ENCODE measurements at places on chromosomes 6 and 20. TPM values are rescaled to one million over a fixed set of nuclear protein-coding genes. Genes with fewer than 3 reads are reported as not detected.

CTAGE9 gene
- not detected for total RNA-seq

LY6G6F gene
- not detected for total RNA-seq

NDRG3 gene
- 21.6 TPM for total RNA-seq

ULBP2 gene
- not detected for total RNA-seq

WFDC11 gene
- not detected for total RNA-seq

KIF25 gene
- total RNA-seq, result not detected

BMP6 gene
- total RNA-seq, result 0.37 TPM

TSPO2 gene
- total RNA-seq, result not detected

AVP gene
- total RNA-seq, result not detected

GMDS gene
- total RNA-seq, result 22.5 TPM

FLRT3 gene
- not detected for total RNA-seq

NHLRC1 gene
- 0.50 TPM for total RNA-seq

CD93 gene
- 9.5 TPM for total RNA-seq

EPHA7 gene
- not detected for total RNA-seq

DDX39B gene
- total RNA-seq, result 546 TPM

RIPOR3 gene
- not detected for total RNA-seq

PRPF6 gene
- total RNA-seq, result 77.1 TPM

SULF2 gene
- 18.1 TPM for total RNA-seq

OXT gene
- total RNA-seq, result not detected

GRCh38 chr6:50905297-50905696 is 86.6 kb downstream of the TFAP2B start:
- H3K4me3 ChIP-seq, result no peak overlapping the region
- H3K36me3 ChIP-seq, result no peaks in the 10 kb centered on the region
- H3K27ac ChIP-seq, result no peak overlapping the region
- H3K4me1 ChIP-seq, result no peaks in the 10 kb centered on the region
- H3K27me3 ChIP-seq, result no peaks in the 10 kb centered on the region

- no peak for DNase-seq
- no peaks in the 10 kb centered on the region for H3K4me1 ChIP-seq
- no peaks in the 10 kb centered on the region for H3K27me3 ChIP-seq
These were observed 1379.2 kb upstream of the DEFB115 start for GRCh38 chr20:29878281-29878741.

GRCh38 chr6:144006736-144007477 is 1.2 kb downstream of the PLAGL1 start:
- H3K4me1 ChIP-seq, result no peaks in the 10 kb centered on the region
- H3K27ac ChIP-seq, result no peak overlapping the region
- no peaks in the 10 kb centered on the region for H3K36me3 ChIP-seq
- DNase-seq, result no peak
- H3K4me3 ChIP-seq, result no peak overlapping the region

DNA sequence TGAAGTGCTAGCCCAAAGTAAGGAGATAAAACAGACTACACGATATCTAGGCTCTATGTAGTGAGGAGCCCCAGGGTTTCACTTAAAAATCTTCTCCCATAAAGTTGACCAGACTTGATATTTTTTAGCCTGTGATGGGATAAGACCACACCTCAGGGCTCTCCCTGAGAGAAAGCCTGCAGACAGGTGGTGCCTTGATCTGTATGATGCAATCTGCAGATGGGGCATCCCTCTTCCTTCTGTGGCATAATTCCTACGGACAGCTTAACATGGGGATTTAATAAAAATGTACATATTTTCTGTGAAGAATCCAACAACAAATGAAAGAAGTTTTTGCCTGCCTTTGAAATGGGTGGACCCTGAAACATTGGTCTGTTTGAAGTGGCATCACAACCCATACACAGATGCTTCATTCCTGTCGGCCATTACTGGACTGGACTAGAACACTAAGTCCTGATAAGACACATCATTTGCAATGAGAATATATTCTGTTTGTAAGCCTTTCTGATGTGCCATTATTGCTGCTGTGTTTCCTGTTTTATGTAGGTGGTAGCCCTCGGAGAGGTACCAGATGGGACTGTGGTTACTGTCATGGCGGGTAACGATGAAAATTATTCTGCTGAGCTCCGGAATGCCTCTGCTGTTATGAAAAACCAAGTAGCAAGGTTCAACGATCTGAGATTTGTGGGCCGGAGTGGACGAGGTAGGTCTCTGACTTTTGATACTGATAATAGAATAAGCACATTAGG is 53.8 kb upstream of the SUPT3H start:
- no peaks in the 10 kb centered on the region for H3K27me3 ChIP-seq
- H3K36me3 ChIP-seq, result no peaks in the 10 kb centered on the region
- peaks cover 24% of the 10 kb centered on the region for H3K4me1 ChIP-seq

DNA sequence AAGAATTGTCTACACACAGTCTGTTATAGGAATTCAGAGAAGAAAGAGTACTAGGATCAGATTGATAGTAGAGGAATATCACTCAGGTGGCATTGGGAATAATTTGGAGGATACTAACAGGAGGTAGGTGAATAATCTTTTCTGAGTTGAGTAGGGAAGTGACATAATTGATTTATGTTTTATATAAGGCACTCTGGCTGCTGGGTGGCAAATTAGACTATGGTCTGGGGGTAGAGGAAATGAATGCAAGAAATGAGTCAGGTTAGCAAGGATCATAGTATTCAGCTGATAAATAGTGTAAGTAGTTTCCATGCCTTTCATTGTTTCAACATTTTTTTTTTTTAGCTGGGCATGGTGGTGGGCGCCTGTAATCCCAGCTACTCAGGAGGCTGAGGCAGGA is 113.3 kb downstream of the CDKAL1 start:
- no peaks in the 10 kb centered on the region for H3K27me3 ChIP-seq
- no peaks in the 10 kb centered on the region for H3K4me1 ChIP-seq
- H3K36me3 ChIP-seq, result no peaks in the 10 kb centered on the region
- no peak for DNase-seq

GRCh38 chr6:168124158-168124557 is 45.1 kb upstream of the FRMD1 start:
- no peaks in the 10 kb centered on the region for H3K36me3 ChIP-seq
- no peaks in the 10 kb centered on the region for H3K4me1 ChIP-seq
- no peak overlapping the region for H3K4me3 ChIP-seq
- H3K27me3 ChIP-seq, result no peaks in the 10 kb centered on the region

- H3K4me3 ChIP-seq, result no peak overlapping the region
- H3K4me1 ChIP-seq, result no peaks in the 10 kb centered on the region
- no peak overlapping the region for H3K27ac ChIP-seq
- no peaks in the 10 kb centered on the region for H3K36me3 ChIP-seq
These were observed 100.9 kb upstream of the IYD start for GRCh38 chr6:150267686-150268561.

DNA sequence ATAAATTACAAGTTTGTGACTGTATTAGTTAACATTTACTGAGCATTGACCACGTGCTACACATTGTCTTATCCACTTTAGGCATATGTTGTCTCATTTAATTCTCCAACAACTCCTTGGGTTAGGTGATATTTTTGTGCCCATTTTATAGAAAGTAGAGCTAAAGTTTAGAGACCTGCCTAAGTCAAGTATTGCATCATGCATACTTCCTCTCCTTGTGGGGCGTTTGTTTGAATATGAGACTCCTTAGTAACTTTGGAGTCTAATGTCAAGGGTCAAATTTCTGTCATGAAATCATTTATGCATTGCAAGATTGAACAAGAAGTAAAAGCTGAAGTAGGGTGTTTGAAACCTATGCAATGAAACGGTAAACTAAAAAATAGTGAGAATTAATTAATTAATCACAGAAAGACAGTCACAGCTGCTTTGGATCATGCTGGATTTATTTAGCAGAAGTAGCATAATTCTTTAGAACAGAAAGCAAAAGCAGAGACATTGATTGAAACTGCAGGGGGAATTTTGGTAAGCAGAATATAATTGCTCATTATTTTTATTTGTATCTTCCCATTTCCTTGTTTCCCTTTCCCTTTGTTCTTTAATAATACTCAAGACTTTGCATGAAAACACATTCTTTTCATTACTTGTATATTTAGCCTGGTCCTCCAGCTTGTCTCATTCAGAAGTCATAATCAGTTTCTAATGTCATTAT is 1374.4 kb upstream of the GJE1 start:
- no peak overlapping the region for H3K27ac ChIP-seq
- no peaks in the 10 kb centered on the region for H3K4me1 ChIP-seq
- no peaks in the 10 kb centered on the region for H3K36me3 ChIP-seq
- DNase-seq, result no peak
- no peaks in the 10 kb centered on the region for H3K27me3 ChIP-seq

GRCh38 chr6:45378334-45378926 is 696 bp upstream of the SUPT3H start:
- no peak for DNase-seq
- peak overlapping the region; percentile 86 for H3K27ac ChIP-seq
- peak overlapping the region; percentile 75 for H3K4me3 ChIP-seq
- H3K4me1 ChIP-seq, result no peaks in the 10 kb centered on the region
- no peaks in the 10 kb centered on the region for H3K36me3 ChIP-seq
- no peaks in the 10 kb centered on the region for H3K27me3 ChIP-seq

- peak overlapping the region; percentile 5 for H3K27ac ChIP-seq
- H3K27me3 ChIP-seq, result no peaks in the 10 kb centered on the region
- H3K4me3 ChIP-seq, result no peak overlapping the region
- H3K4me1 ChIP-seq, result peaks cover 33% of the 10 kb centered on the region
These were observed 46.7 kb downstream of the TRERF1 start for GRCh38 chr6:42405021-42405420.

GRCh38 chr6:169780571-169781091 is 29.2 kb downstream of the ERMARD start:
- H3K27me3 ChIP-seq, result no peaks in the 10 kb centered on the region
- H3K27ac ChIP-seq, result no peak overlapping the region
- H3K36me3 ChIP-seq, result peaks cover 59% of the 10 kb centered on the region
- no peak for DNase-seq
- no peaks in the 10 kb centered on the region for H3K4me1 ChIP-seq

- H3K4me3 ChIP-seq, result no peak overlapping the region
- no peaks in the 10 kb centered on the region for H3K4me1 ChIP-seq
- no peaks in the 10 kb centered on the region for H3K27me3 ChIP-seq
- H3K36me3 ChIP-seq, result no peaks in the 10 kb centered on the region
These were observed 12.0 kb downstream of the BMP6 start for GRCh38 chr6:7737867-7738266.

GRCh38 chr6:113634352-113635163 is 222.6 kb upstream of the MARCKS start:
- H3K4me3 ChIP-seq, result no peak overlapping the region
- H3K27ac ChIP-seq, result no peak overlapping the region
- peaks cover 3% of the 10 kb centered on the region for H3K4me1 ChIP-seq
- H3K27me3 ChIP-seq, result no peaks in the 10 kb centered on the region
- DNase-seq, result no peak
- no peaks in the 10 kb centered on the region for H3K36me3 ChIP-seq

DNA sequence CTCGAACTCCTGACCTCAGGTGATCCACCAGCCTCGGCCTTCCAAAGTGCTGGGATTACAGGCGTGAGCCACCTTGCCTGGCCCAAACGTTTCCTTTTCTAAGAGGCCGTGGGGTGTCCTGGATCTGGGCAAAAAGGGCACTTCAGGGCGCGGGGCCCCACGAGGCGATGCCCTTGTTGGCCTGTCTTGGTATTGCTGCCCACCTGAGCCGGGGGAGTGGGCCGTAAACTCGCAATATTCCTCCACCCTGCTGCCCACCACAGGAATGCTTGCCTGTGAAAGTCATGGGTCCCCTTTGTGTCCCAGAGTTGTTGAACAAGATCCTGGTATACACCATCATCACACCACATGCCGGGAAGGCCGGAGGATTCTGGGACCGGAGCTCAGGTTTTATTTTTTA is 49.0 kb downstream of the SSR1 start:
- no peaks in the 10 kb centered on the region for H3K36me3 ChIP-seq
- H3K27ac ChIP-seq, result no peak overlapping the region
- H3K4me3 ChIP-seq, result no peak overlapping the region
- H3K27me3 ChIP-seq, result no peaks in the 10 kb centered on the region
- no peaks in the 10 kb centered on the region for H3K4me1 ChIP-seq

DNA sequence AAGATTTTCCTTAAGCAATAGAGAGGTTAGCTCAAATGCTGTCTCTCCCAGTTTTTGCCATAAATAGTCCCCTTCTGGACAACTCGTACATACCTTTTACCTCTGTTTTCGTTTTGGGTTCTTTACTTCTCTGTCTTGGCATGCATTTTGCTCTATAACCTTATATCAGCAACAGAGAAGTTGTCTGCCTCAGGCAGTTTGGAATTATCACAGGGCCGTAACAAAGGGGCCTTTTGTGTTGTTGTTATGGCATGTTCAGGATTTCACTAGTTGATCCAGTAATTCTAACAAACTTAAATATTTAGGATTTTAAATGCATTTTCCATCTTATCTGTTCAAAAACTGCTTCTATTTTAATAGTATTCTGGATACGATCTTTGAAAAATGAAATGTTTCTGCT is 259.8 kb downstream of the CD109 start:
- no peaks in the 10 kb centered on the region for H3K4me1 ChIP-seq
- no peak overlapping the region for H3K4me3 ChIP-seq
- DNase-seq, result no peak
- no peak overlapping the region for H3K27ac ChIP-seq
- H3K36me3 ChIP-seq, result no peaks in the 10 kb centered on the region

- H3K27me3 ChIP-seq, result no peaks in the 10 kb centered on the region
- DNase-seq, result no peak
- no peak overlapping the region for H3K4me3 ChIP-seq
- no peaks in the 10 kb centered on the region for H3K4me1 ChIP-seq
These were observed 92.7 kb downstream of the SLX4IP start for GRCh38 chr20:10527781-10528180.

DNA sequence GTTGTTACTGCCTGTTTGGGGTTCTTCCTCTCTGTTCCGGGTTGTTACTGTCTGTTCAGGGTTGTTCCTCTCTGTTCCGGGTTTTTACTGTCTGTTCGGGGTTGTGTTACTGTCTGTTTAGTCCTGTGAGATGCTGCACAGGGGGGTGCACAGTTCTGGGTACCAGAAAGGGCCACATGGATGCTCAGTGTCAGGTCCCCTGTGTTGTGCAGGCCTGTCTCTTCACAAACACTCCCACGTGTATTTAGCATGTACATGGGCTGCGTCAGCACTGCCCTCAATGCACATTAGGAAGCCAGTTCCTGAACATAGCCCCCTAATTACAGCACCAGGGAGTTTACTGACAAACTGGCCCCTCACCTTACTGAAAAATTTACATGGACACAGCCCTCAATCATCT is 118.5 kb downstream of the DLL1 start:
- H3K27ac ChIP-seq, result no peak overlapping the region
- no peaks in the 10 kb centered on the region for H3K4me1 ChIP-seq
- DNase-seq, result no peak
- H3K36me3 ChIP-seq, result no peaks in the 10 kb centered on the region
- H3K4me3 ChIP-seq, result no peak overlapping the region

DNA sequence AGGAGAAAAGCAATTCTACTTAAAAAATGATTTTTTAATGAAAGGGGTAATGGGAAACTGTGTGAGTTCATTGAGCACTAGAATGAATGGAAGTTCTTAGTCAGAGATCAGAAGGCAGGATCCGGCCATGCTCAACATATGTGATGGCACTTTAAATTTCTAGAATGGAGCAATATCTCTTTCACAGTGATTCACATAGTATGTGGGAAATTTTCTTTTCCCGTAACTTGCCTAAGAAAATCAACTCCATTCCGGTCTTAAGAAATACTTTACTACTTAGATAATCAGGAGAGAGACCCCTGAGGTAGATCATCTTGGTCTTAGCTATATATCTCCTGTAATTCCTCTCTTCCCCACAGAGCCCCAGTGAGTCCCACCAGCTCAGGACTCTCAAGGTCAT is 131.8 kb downstream of the SCML4 start:
- no peaks in the 10 kb centered on the region for H3K4me1 ChIP-seq
- no peaks in the 10 kb centered on the region for H3K36me3 ChIP-seq
- H3K4me3 ChIP-seq, result no peak overlapping the region
- no peak for DNase-seq
